Left ventricle myocardium superior (tissue), 1 donor: ENCODE measurements at places on chromosomes 11 and 22.
A peak's percentile ranks its signal among the peaks of the same experiment; 100 is the strongest.

- no peak for DNase-seq
Measured at GRCh38 chr22:47366026-47366767, 603.7 kb downstream of the TBC1D22A start.

GRCh38 chr11:57116654-57117053 is 65.1 kb upstream of the LRRC55 start:
- DNase-seq, result no peak

DNA sequence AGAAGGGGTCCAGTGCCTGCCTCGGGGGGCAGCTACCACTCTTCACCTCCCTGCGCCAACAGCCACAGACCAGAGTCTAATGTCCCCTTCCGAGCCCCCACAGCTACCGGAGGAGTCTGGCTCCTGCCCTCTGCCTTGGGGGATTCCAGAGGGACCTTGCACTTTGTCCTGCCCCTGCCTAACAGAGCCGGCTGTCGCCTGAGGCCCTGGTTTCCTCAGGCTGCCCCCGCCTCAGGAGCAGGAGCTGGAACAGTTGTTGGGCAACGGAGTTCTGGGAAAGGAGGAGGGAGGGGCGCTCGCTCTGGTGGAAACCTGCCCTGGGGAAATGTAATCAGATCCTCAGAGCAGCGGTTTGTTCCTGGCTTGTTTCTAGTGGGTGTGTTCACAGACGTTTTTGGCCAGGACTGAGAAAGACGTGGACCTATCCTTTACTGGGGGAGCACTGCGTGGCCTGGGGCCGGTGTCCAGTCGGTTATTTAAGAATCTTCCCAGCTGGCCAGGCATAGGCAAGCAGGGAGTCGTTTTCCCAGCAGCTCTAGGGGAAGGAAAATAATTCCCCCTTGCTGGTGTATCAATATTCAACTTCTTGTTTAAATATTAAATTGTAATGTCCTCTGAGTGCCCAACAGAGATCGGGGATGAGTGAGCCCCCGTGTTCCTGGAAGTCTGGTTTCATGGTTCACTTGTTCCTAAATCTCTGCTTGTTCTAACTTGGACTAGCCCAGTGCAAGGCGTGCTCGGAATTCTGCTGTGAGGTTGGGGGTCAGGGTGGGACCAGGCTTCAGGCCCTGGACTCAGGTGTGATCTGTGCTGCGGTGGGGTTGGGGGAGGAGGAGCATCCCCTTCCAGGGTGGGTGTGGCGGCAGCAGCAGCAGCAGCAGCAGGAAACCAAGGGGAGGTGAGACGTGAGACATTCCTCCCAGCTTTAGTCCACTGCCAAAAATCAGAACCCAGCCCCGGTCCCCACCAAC is 32.1 kb downstream of the A4GALT start:
- DNase-seq, result peak; percentile 90

DNA sequence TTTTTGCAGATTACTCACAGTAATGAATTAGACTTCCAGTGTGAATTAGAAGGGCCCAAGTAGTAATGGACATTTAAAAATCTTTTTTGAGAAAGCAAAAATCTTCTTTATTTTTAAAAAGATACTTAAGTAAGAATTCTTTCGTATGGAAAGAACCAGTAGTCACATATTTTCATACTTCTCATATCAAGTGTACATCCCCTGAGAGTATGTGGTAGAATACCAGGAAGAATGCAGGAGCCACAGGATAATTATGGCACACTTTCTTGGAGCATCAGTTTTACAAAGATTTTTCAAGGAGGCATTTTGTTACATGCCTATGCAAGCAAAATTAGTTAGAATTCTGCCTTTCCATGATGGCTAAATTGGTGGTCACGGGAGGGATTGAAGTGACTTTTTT is 28.1 kb downstream of the POLD3 start:
- DNase-seq, result no peak

DNA sequence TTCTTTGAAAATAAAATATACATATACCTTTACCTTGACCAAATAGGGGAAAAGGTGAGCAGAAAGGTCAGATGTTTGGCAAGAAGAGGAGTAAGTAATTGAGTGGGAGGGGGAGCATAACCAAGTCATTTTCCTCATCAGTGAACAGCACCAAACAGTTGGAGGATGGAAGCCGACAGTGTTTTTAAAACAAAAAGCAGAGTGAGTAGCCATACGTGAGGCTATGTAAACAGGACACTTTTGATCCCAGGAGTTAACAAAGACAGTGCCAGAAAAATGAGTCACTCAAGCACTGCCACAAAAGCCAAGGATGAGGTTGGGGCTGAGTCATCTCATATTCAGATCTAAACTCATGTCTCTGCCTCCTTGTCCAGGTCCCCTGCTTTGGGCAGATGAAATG is 734.7 kb downstream of the KCNA4 start:
- DNase-seq, result no peak

DNA sequence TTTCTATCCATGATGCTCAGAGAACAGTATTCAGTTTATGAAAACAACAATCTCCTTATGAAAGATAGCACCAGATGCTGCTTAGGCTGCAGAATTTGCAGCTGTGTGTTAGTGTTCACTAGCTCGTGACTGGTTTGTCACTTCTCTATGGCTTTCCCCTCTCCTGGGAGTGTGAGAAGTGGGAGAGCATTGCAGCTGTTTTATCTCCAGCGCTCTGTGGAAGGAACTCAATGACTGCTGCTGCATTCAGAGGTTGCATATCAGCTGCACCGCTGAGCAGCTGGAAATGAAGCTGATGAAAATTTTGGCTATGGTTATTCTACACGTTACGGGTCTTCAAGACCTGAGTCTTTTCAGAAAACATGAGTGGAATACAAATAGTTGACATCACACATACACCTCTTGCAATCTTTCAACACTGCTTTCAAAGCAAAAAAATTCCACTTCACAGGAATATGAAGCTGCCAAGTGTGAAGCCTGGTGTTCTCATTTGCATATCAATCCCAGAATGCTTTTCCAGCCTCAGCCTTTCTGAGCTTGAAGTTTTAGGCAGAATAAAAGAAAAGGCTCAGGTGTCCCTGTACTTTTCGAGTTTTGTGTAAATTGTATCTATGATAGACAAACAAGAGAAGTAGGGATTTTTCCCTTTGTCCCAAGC is 149.3 kb upstream of the DDI1 start:
- no peak for DNase-seq

- no peak for DNase-seq
Measured at GRCh38 chr11:131810541-131810940, 440.1 kb downstream of the NTM start.

DNA sequence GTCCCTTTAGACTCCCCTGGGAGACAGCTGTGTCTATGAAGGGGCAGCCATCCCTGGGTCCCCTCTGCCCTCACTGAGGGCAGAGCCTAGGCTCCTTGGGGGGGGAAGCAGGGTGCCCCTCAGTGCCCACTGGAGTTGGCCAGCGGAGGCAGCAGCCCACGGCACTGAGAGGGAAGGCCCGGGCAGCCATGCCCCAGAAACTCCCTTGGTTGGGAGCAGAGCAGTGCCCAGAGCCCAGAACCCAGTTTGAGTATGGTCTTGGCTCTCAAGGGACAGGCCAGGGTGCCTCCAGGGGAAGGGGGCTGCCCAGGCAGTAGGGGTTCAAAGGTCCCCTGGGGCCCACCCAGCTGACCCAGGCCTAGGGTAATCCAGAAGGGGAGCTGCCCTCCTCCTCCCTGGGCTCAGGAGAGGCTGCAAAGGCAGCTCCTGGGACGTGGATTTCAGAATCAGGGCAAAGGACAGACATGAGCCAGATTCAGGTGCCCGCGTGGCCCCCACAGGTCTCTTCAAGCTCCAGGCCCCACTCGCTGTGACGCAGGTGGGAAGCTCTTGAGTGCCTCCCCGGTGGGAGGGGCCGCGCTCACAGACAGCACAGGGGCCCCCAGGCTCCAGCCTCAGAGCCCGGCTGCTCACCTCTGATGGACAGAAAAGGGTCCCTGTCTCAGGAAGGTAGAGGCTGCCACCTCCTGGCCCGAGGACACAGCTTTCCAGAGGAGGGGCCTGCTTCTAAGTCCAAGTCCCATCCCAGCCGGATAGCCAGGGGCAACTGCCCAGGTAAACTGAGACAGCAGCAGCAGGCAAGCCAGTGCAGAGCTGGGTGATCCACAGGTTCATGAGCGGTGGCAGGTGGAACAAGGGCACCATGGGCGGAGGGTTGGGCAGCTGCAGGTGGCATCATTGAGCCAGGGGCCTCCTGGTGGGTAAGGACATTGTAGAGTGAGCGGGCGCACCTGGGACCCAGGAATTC is 2.6 kb downstream of the C11orf21 start:
- no peak for DNase-seq

DNA sequence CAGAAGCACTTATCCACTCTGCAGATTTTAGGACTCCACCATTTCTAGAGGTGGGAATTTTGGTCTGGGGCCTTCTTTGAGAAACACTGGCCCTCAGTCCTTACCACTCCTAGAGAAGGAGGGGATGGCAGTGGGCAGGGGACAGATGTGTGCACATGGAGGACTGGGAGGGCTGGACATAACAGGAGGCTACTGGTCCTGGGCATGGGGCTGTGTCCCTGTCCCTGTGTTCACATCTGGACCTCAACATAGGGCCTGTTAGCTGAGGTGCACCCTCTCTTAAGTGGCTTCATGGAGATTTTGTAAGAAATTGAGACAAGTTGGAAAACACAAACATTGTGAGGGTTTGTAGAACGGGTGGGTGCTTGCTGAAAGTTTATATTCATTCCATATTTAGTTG is 103.4 kb downstream of the ATXN10 start:
- no peak for DNase-seq

- no peak for DNase-seq
Measured at GRCh38 chr11:127218275-127218608, 217.7 kb upstream of the KIRREL3 start.

GRCh38 chr22:30681831-30682230 is 12.8 kb upstream of the OSBP2 start:
- no peak for DNase-seq

DNA sequence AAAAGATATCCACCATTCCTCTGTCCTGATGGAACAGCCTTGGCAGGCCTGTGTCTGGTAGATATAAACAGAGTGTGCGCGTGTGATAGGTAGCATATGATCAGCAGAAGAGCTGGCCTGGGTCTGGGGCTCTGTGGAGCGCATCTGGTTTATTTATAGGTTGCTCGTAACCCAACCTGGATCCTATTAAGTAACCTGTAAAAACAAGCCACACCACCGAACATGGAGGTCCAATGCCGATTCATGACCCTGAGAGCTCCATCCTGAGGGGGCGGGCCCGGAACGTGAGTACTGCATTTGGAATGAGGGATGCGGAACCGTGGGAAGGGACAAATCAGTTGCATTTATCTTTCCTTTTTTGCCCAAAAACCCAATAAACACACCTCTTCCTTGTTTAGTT is 31.9 kb upstream of the APOL5 start:
- DNase-seq, result no peak
